ENCODE measurements at places on chromosomes 2 and 18. TPM values are rescaled to one million over a fixed set of nuclear protein-coding genes. Genes with fewer than 3 reads are reported as not detected.

DNA sequence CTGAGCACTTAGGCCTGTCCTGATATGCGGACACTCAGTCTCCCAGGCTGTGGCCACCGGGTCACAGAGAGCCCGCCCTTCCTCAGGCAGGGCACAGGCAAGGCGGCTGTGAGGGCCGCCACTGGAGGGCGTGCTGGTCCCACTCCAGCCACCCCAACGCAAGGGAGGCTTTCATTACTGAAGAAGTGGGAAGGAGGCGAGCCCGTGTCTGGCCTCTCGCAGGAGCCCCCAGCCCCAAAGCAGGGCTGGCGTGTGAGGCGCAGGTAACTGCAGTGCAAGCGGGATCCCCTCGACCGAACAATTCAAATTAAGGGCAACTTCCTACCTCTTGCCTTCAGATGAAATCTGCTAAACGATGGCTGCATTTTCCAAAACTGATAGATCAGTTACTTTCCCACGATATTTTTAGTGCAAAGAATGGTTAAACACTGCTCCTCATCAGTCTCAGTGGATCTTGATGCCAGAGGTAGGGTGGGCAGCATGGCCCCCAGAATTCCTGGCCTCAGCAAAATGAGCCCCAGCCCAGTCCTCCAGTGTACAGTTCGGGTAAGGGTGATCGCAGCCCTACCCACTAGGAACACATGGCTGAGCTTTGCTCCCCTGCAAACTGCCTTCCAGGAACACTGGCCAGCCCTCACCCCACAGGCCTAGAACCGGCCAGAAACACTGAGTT is 97.2 kb downstream of the SEPTIN10 start:
- DNase-seq, result no peak

The XDH gene
- 0.62 TPM for polyA plus RNA-seq

The ACTG2 gene
- 1.9 TPM for polyA plus RNA-seq

DNA sequence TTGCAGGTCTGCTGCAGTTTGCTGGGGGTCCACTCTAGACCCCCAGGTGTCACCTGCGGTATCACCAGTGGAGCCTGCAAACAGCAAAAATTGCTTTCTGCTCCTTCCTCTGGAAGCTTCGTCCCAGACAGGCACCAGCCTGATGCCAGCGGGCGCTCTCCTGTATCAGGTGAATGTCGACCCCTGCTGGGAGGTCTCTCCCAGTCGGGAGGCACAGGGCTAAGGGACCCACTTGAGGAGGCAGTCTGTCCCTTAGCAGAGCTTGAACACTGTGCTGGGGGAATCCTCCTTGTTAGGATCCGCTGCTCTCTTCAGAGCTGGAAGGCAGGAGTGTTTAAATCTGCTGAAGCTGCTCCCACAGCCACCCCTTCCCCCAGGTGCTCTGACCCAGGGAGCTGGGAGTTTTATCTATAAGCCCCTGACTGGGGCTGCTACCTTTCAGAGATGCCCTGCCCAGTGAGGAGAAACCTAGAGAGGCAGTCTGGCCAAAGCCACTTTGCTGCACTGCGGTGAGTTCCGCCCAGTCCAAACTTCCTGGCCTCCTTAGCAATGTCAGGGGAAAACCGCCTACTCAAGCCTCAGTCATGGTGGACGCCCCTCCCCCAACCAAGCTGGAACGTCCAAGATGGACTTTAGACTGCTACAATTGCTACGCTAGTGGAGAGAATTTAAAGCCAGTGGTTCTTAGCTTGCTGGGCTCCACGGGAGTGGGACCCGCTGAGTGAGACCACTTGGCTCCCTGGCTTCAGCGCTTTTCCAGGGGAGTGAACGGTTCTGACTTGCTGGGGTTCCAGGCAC is 652.5 kb downstream of the KCNJ3 start:
- DNase-seq, result no peak

DNA sequence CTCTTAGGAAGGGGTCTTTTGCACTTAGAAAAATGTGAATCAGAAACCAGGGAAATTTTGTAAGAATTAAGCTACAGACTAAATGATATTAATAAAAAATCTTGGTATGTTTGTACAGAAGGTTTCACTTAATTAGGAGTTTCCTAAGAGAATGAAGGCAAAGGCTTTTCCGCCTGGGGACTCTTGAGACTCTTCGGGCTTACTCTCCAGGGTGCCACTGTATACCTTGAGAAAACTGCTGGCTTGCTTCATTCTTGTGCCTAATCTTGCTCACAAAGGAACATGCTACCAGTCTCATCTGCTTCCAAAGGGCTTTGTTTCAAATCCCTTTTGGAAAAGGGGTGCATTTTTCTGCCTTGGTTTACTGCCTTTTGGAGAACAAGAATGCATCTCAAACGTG is 49.5 kb downstream of the ACTR2 start:
- no peak for DNase-seq

The CTIF gene
- polyA plus RNA-seq, result 23.7 TPM

DNA sequence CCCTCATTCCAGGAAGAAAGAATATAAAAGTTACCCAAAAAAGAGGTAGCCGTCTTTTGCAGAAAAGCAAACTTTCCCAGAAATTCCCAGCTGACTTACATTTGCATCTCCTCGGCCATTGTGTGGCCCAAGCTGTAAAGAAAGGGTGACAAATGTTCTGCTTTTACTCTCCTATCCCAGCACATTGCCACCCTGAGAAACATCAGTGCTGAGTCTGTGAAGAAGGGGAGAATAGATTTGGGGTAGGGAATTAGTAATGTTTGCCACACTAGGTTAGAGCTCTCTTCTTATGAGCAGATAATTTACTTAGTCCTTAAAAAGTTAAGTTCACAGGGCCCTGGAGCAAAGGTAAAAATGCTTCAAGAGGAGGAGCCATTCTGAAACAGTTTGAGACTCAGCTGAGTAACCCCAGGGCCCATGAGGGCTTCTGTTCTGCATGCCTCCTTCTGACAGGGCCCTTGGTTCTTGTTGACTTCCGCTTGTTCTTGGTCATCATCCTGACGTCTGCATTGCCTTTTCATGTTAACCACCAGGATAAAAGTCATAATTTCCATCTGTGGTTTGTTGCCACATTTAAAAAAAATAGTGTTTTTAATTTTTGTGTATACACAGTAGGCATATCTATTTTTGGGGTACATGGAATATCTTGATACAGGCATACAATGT is 550.7 kb downstream of the RNF144A start:
- no peak for DNase-seq

- DNase-seq, result no peak
Measured at GRCh38 chr2:18232731-18233438, 327.6 kb downstream of the RDH14 start.

The DYNAP gene
- polyA plus RNA-seq, result 0.12 TPM

DNA sequence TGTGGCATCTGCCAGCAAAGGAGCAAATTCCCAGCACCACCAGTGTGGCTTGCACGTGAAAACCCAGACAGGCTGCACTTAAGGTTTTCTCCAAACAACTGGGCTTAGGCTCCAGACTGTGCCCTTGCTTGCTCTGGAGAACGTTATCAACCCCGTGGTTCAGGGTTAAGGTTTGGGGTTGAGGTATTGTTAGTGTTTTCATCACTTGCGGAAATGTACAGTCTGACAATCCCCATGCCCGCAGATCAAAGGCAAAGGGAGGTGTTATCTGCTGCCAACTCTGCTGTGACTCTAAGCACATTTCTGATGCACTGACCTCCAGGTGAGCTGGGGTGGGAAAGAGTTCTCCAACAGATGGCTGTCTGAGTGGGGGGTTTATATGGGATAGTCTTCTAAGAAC is 253.5 kb upstream of the NT5C1B start:
- DNase-seq, result no peak

- no peak for DNase-seq
Measured at GRCh38 chr2:9018534-9018933, 15.1 kb upstream of the MBOAT2 start.

The ITGAV gene
- 69.5 TPM for polyA plus RNA-seq

DNA sequence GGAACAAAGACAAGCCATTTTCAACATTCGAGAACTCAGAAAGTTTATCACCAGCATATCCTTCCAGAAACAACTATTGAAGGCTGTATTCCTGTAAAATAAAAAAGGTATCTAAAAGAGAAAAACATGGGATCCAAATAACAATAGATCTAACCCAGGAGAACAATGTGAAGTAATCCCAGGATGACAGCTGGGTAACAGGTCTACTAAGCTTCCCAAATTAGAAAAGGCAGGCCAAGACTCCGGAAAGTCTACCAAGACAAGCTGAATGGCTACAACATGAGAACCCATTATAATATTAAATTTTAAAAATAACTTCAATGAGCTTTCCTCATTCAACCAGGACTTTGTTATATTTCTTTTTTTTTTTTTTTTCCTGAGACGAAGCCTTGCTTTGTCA is 6.5 kb downstream of the PIAS2 start:
- no peak for DNase-seq

DNA sequence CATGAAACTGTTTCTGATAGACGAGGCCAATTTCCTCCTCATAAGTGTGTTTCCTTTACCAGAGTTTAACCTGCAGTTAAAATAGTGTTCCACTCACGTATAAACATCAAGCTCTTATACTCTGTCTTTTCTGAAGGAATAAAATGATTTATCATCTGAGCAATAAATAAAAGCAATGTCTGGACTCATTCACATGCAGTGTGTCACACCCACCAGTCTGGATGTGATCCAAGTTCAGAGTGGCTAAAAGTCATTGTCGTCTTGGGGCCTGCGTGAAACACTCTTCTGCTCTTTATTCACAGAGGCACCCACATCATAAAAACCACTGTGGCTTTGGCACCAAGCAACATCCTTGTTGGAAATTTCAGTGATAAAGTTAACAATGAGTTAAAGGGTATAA is 19.5 kb upstream of the SLC9A4 start:
- DNase-seq, result no peak

DNA sequence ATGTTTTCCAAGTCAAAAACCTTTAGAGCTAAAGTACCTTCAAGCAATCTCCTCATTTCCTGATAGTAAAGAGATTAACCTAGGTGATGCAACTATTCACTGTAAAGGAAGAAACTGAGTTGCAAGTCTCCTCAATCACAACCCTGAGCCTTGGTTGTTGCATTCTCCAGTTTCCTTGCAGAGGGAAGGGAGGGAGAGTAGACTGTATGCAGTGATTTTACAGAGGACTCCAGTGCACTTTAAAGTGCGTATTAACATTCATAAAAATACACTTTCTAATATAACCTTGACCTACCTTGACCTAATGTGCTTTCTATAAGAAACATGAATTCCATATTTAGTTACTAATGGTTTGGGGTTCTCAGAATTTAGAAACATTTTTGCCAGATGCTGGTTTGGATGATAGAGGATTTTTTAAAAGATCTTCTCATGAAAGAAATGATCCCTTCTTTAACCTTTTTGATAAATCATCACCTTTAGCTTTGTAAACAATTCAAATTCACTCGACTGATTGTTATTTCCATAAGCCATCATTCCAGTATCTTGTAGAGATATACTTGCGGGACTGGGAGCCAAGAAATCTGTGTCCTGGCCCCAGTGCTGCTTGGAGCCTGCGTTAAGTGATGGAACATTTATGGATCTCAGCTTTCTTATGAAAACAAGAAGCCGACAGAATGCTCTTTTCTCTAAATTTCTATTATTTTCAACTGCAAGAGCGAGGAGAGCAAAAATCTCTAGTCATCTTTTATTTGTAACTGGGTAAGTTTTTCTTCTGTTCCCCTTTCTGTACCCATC is 228.3 kb downstream of the ZNF521 start:
- no peak for DNase-seq

DNA sequence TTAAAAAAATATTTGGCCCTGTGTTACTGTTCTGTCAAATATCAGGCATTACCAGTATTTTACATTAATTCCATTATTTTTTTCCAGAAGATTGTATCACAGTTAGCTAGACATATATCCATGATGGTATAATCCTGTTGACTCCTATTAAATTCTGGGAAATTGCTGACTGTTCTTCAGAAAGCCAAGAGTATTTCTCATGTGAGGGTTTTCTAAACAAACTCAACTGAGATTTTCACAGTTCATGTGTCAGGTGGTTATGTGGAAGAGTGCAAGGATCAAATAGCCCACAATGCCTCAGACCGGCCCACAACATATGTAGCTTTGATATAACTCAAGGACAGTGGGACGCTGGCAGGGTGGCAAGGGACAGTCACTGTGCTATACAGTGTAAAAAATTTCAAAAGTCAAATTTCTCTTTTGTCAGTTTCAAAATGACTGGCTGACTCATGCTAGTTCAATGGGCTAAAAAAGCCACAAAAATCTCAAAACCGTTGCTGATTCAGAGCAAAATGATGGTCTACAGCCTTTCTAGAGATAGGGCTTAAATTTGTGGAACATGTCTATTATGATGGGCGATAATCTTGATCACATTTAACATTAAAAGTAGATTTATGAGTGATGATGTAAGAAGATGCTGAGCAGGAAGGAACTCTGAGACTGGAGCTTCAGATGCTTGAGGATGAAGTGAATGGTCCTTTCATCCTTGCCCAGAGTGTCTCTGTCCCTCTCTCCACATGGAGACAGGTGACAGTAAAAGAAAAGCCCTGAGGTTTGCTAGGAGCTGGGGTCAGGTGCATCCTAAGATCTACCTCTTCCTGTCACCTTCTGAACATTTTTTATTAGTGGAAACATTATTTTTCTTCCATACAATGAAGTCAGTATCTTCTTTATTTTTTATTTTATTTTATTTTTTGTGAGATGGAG is 175.8 kb upstream of the PIEZO2 start:
- no peak for DNase-seq

- no peak for DNase-seq
Measured at GRCh38 chr2:165149439-165149838, 54.4 kb downstream of the SCN3A start.

DNA sequence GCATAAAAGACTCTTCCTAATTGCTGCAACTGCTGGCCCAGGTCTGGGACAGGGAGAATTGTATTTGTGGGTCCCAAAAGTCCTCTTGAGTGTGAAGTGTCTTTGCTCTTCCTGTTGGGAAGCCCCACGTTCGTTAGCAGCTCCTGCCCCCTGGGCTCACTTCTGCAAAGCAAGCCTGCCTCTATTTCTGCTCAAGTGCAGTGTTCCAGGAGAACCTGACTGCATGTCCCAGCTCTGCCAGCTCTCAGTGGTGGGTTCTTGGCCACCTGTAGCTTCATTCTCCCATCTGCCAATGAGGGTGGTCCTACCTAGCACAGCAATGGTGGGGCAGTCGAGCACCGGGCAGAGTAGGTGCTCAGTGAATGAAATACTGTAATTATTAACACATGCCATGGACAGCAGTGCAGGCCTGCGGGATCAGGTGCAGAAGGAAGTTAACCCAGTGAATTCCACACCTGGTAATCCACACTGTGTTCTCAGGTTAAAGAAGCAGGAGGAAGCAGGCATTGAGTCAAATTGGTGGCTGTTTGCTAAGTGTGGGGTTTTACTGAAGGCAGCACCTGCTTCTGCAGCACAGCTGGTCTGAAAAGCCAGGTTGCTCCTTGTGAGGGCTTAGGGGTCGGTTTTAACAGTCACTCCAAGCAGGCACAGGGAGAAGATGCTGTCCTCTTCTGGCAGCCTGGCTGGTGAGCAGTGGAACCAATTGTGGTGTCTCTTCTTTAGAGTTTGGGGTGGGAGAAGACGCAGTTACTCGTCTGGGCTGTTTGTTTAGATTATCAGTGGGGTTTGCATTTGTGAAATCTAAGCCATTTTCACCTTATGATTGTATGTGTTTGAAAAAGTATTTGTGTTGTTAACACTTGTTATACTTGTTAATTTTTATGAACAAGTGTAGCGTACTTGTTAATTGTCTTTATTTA is 54.3 kb downstream of the DGKD start:
- DNase-seq, result no peak

The CACNB4 gene
- polyA plus RNA-seq, result 14.4 TPM

GRCh38 chr2:238423561-238424312 is 3.0 kb upstream of the ASB1 start:
- DNase-seq, result no peak

Measured in renal pelvis (tissue), 12 donors.